Naive thymus-derived CD8-positive, alpha-beta T cell (primary cell): ENCODE measurements at places on chromosomes 12 and 14. TPM values are rescaled to one million over a fixed set of nuclear protein-coding genes. Genes with fewer than 3 reads are reported as not detected.

CCDC184 gene
- total RNA-seq, result not detected

ZNF10 gene
- total RNA-seq, result 24.3 TPM

TBX5 gene
- total RNA-seq, result not detected

BCL11B gene
- 209 TPM for total RNA-seq

VIPAS39 gene
- 23.1 TPM for total RNA-seq
